Neural crest cell (in vitro differentiated cells): ENCODE measurements at places on chromosomes 2 and 18.

DNA sequence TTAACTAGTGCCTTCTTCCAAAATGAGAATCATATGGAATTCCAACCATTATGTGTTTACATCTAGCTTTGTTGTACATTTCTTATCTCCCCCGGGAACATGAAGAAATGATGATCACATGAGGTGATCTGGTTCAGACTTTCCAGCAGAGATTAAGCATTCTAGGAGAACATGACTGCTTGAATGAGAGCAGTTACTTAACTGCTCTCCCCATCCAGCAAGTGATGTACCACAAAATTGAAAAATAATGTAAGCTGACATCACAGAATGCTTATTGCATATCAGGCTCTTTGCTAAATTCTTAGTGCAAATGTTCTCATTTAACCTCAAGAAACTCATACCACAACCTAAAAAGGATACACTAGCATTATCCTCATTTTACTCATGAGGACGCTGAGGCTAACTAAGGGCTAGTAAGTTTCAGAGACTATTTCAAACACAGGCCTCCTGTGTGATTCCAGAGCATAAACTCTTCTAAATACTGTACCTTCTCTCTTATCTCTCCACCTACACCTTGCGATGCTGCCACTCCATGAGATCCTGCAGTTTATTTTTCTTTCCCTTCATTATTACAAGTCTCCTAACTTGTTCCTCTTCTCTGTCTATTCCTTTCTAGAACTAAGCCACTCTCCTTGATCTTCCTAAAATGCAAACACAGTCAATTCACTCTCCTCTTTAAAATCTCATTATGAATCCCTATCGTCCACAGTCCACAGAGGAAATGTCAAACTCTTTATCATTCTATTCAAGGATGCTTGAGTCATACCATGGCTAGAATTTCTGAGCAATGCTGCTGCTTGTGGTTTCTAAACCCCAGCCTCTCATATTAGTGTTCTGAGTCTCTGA, 1224.8 kb upstream of the ZEB2 start:
- peaks cover 2% of the 10 kb centered on the region for H3K36me3 ChIP-seq
- H3K4me3 ChIP-seq: no peak overlapping the region
- H3K4me1 ChIP-seq: no peaks in the 10 kb centered on the region
- H3K27me3 ChIP-seq: no peaks in the 10 kb centered on the region
- no peak overlapping the region for H3K27ac ChIP-seq

DNA sequence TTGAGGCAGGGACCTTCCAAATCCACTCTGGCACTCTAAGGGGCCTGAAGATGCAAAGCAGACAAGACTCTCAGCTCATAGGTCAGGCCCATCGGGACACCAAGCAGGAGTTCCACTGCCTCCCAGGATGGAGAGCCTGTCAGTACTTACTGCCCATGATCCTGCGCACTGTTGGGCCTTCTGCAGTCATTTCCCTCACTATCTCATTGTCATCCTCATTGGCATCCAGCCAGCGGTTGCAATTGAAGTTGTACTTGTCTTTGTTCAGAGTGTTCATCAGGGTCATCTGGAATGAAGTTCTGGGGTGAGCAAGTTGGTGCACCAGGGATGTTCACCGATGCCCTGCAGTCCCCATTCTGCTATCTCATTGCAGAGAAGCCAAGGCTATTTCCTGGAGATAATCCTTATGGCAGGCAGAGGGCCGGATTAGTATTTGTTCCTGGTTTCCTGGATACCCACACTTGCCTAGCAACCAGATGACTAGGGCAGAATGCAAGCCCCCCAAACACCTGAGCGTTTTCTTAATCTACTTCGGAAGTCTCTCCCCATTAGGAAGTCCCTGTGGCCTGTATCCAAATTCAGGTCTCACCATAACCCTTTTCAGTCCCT, 65.1 kb downstream of the LOXHD1 start:
- H3K27ac ChIP-seq: no peak overlapping the region
- H3K27me3 ChIP-seq: peaks cover 2% of the 10 kb centered on the region
- no peak overlapping the region for H3K4me3 ChIP-seq
- no peaks in the 10 kb centered on the region for H3K4me1 ChIP-seq
- H3K36me3 ChIP-seq: no peaks in the 10 kb centered on the region

DNA sequence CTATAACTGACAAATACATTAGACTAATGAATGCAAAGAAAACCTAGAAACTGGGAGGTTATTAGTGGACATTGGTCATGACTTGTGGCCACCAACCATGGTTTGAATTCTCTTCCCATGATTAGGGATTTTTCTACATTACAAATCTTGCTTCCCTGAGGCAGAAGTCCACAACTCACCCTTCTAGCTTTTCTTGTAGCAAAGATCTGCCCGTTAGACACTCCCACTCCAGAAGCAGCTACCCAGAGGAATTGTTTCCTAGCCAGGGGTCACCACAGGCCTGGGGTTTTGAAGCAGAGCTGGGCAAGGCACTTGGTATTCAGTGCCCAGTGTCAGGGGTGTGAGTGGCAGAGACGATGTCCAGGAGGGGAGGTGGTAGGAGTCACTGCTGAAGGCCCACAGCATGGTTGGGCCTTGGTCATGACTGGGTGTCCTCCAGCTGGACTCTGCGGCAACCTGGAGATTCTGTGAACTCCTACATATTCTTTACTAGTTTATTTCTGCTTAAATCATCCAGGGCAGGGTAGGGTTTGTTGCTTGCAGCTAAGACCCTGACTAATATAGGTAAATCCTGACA, 54.9 kb downstream of the ACTR2 start:
- peaks cover 9% of the 10 kb centered on the region for H3K4me1 ChIP-seq
- H3K36me3 ChIP-seq: no peaks in the 10 kb centered on the region
- no peak for DNase-seq
- H3K27me3 ChIP-seq: no peaks in the 10 kb centered on the region

- H3K27me3 ChIP-seq: no peaks in the 10 kb centered on the region
- no peaks in the 10 kb centered on the region for H3K36me3 ChIP-seq
- peaks cover 24% of the 10 kb centered on the region for H3K4me1 ChIP-seq
- no peak for DNase-seq
Measured at GRCh38 chr2:239536186-239536585, 135.4 kb upstream of the HDAC4 start.
